ENCODE measurements at places on chromosomes 12 and 14. TPM values are rescaled to one million over a fixed set of nuclear protein-coding genes. Genes with fewer than 3 reads are reported as not detected.
A peak's percentile ranks its signal among the peaks of the same experiment; 100 is the strongest.

GRCh38 chr14:63510538-63510937 lies 32.6 kb downstream of the PPP2R5E start:
- DNase-seq, result no peak

GRCh38 chr14:101926085-101926484 lies 38.3 kb upstream of the DYNC1H1 start:
- no peak for DNase-seq

GRCh38 chr12:57497223-57498131 lies 9.6 kb downstream of the MARS1 start:
- DNase-seq, result no peak

GRCh38 chr12:12734561-12735071 lies 17.4 kb downstream of the CDKN1B start:
- DNase-seq, result no peak

- DNase-seq, result no peak
These were observed 76.2 kb upstream of the FERMT2 start for GRCh38 chr14:53027041-53027440.

DNA sequence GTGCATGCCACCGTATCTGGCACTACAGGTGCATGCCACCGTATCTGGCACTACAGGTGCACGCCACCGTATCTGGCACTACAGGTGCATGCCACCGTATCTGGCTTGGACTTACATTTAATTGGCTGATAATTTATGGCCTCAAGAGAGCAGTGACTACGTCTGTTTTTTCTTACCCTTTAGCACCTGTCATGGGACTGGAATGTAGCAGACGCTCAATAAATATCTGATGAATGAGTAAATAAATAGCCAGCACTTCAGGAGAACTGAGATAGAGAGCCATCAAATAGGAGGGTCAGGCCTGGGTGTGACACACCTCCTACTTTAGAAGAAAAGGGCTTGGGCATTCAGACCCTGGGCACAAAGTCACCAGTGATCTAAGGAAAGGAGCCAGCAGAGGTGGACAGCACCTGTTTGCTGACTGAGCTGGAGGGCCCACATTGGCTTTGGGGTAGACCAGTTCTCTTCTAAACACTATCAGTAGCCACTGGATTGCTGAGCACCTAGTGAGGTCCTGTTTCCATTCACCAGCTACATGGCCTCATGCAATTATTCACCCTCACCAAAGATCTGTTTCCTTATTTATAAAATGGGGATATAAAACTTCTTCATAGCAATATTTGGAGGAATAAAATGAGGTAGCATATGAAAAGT lies 50.1 kb downstream of the RFX4 start:
- no peak for DNase-seq

- DNase-seq, result no peak
These were observed 1.4 kb downstream of the WSB2 start for GRCh38 chr12:118059341-118060191.

DNA sequence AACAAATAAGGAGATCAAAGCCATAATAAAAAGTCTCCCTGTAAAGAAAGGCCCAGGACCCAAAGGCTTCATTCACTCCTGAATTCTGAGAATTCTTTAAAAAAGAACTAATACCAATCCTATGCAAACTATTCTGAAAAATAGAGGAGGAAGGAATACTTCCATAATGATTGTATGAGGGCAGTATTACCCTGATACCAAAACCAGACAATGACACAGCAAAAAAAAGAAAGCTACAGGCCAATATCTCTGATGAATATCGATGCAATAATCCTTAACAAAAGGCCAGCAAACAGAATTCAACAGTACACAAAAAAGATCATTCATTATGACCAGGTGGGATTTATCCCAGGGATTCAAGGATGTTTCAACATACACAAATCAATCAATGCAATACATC lies 457.8 kb upstream of the FBXO33 start:
- no peak for DNase-seq

- DNase-seq, result no peak
These were observed 329.6 kb downstream of the TMTC2 start for GRCh38 chr12:83016218-83016835.

GRCh38 chr12:79406993-79407392 lies 283.8 kb downstream of the PAWR start:
- no peak for DNase-seq

DNA sequence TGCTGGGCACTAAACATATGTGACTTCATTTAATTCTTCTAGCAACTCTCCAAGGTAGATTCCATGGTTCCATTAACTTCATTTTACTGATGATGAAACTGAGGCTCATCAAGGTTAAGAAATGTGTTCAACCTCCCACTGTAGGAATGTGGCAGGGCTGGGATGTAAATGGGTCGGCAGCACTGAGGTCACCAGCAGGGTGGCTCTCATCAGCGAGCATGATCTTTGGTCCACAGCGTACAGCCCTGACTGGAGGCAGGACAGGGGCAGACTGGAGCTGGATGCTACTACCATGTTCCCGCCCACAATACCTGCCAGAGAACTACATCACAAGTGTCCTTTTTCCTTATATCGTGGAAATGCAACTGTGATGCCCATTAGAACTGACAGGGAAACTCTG lies 4.6 kb downstream of the APPL2 start:
- DNase-seq, result no peak

DNA sequence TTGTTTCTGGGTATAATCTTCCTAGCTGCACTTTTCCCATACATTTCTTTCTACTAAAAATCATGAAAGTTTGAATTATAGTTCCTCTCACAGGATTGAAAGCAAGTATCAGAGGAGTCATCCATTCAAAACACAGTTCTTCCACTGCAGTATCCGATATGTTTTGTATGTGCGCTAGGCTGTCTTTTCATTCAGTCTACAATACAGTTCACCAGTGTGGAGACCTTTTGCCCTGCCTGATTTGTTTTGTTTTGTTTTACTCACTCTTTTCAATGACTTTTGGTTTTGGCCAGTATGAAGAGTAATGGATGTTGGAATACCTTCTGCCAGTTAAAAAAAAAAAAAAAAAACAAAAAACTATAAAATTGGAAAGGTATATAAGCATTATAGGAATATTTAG lies 91.4 kb downstream of the FGD4 start:
- no peak for DNase-seq

DNA sequence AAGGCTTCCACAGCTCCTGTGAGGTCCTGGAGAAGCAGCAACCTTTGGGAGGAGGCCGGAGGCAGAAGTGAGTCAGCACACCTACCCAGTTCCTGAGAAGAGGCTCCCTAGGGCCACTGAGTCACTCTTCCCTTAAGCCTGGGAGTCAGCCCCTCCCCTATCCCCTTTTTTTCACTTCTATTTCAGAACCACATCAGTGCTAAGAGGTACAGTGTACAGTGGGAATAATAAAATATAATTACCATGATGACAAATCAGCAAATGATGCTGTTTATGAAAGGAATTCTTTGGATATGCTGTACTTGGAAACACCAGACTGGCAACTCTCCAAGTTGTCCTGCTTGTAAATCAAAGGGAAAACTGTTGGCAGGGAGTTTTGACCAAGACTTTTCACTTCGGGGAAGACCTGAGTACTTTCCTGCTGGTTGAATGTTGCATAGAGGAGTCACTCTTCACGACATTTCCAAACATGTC lies 7.8 kb upstream of the TBPL2 start:
- no peak for DNase-seq

DNA sequence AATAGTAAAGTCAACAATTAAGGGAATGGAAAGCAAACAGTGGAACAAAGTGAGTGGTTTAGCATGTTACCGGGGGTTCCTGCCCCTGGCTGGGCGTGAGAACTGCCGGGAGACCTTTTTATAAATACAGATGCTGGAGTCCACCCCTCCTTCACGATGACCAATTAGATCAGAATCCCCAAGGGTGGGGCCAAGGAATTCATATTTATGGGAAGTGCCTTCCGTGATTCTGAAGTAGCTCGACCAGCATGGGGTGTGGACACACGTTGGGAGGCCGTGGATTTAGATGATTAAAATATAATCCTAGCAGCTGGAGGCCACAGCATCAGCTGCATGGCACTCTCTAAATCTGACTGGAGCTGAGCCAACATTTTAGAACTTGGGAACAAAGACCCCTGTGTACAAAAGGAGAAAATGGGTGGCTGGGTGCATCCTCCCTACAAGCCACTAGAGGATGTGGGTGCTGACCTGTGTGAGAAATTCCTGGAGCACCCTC lies 87.9 kb downstream of the SRRM4 start:
- DNase-seq, result no peak

- no peak for DNase-seq
These were observed 1133.3 kb downstream of the BCL11B start for GRCh38 chr14:98138666-98139065.

- DNase-seq, result no peak
These were observed 10.7 kb upstream of the GALNT6 start for GRCh38 chr12:51401900-51402299.

GRCh38 chr12:69355363-69356028 lies 4.0 kb upstream of the YEATS4 start:
- no peak for DNase-seq

- peak; percentile 52 for DNase-seq
These were observed 1.1 kb downstream of the CLMN start for GRCh38 chr14:95318399-95319311.

- DNase-seq, result no peak
These were observed 14.3 kb upstream of the IFI27L2 start for GRCh38 chr14:94143711-94144110.

DNA sequence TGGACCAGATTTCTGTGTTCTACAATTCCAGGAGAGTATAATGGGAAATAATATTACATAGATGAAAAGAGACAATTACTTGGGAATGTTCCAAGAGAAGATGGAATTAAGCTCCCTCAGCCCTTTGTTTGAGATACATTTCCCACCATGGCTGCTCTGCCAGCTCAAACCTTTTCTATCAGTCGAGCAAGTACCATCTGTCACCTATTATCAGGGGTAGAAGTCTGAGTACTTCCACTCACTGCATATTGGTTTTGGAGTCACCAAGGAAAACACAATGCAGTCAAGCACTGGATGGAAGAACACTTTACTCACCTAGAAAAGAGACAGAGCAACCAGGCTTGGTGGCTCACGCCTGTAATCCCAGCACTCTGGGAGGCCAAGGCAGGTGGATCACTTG lies 270.4 kb upstream of the FAR2 start:
- no peak for DNase-seq

ADSS1 gene
- total RNA-seq, result 1.6 TPM

NRDE2 gene
- 13.9 TPM for total RNA-seq

BEST3 gene
- 1.6 TPM for total RNA-seq

CIROP gene
- total RNA-seq, result not detected

SRRM4 gene
- 5.7 TPM for total RNA-seq

TAS2R42 gene
- total RNA-seq, result not detected

GUCY2C gene
- under 0.01 TPM for total RNA-seq

PPP4R4 gene
- 1.6 TPM for total RNA-seq
